ENCODE measurements at places on chromosomes 2 and 18.

DNA sequence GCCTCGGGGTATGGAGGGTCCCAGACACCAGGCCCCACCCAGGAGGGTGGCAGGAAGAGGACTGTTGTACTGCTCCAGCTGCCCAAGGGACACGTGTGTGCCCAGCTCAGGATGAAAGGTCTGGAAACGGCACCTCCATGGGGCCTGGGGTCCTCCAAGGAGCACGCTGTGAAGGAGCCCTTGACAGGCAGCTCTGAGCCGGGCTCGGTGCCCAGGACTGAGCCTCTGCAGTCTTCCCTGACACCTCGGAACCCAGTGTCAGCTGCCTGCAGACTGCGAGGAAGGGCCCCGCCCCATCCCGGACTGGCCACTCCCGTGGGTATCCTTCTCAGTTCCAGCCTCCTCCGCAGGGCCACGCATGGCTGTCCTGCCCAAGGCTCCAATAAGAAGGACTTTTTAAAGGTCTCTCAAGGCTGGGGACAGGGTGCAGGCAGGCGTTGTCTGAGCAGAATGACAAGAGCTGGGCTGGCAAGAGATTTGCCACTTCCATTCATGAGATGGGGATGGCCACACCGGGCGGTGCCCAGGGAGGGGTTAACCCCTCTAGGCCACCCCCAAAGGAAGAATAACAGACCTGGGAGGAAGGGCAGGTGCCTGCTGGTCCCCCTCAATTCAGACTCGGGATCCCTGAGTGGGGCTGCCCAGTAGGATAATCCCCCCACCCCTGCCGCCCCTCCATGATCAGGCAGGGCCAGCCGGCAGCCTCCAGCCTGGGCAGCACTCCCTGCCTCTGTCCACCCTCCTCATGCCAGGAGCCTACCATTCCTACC lies 8.9 kb downstream of the ECEL1 start:
- peak; percentile 14 for DNase-seq

DNA sequence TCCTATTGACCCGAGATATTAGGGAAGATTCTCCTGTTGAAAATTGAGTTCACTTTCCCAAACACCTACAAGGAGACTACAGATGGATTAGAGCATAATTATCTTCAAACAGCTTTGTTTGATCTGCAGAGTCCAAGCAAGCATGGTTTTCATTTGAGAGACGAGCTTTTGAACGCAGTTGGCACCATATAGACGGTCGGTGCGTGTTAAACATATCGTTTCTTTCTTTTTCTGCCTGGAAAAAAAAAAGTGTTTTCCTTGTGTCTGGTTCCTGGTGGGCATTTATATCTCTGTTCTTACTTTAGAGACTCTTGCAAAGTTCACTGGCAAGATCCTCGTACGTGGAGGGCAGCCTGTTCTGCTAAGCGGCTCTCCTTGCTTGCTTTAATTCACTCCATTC lies 248.9 kb downstream of the TMEM182 start:
- DNase-seq, result no peak

DNA sequence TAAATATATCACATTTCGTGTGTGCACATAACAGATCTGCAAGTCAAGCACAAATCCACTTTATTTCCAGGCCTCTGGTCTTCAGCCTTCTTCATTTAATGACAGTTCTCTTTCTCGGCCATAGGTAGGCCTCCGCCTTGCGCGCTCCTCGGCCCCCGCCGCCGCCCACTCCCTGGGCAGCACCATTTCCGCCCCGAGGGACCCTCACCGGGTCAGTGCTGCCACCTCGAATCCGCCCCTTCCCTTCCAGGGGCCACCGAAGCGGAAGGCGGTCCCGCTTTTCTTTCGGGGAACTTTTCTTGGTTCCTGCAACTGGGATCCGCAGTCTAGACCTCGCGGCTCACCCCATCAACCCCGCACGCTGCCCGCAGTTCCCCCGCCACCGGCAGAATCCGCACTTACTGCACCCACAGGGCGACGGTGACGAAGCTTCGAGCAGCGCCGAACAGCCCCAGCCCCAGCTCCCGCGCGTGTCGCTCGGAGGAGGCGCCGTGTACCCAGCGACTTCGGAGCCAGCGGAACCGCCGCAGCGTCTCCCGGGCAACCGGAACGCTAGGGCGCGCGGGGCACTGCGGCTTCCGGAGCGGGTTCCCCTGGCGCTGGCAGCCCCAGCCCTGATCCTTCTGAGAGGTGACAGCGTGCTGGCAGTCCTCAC lies at the start of gene CDKL4:
TSS of gene CDKL4 (minus strand) at position 502 of the 655 bp plus-strand sequence.
- peak; percentile 42 for DNase-seq

DNA sequence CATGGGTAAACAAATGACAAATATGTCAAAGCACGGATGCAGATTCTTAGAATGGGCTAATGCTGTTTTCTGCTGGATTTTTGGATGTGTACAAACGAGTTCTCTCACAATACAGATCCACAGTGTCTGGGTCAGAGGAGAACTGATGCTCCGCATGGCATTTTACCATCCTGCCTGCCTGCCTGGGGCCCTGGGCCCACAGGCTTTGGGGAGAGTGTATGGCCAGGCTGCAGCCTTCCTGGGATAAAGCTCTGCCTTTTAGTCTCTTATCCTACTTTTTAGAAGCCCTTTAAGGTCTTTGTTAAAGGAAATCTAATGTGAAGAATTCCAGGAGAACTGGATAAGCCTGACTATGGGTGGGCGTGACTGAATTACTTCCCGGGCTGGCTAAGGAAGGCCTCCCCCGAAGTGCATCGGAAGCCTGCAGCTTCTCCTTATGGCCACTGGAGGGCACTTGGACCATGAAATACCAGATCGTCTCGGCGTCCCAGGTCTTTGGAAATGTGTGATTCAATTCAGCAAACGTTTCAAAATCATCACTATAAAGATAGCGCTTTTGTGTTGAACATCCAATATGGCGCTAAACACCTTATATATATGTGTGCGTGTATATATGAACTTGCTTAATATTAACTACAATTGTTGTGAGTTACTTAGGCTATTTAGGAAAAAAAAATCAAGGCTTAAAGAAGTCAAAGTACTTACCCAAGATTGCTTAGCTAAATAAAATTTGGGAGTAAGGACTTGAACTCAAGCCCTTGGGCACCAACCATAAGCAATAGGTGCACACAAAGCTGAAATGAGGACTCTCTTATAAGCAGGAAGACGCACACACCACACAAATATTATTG lies 15.2 kb upstream of the DNPEP start:
- DNase-seq, result peak; percentile 58

DNA sequence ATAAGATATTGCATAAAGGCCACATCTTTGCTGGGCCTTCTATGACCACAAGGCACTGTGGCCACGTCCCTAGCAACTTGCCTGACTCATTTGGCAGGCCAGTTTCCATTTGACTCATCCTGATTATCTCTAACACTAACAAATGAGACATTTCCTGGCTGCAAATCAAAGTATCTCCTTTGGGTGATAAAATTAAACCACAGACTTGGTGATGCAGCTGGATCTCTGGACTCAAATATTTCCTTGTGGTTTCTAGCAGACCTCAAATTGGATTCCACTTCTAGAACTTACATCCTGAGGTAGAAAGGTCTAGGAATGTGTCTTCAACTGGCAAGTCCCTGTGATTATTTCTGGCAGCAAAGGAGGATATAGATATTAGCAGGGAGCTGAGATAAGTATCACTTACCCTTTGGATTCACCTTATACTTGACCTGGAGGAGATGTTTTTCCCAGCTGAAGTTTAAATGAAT lies 167.9 kb upstream of the NXPH2 start:
- no peak for DNase-seq

- no peak for DNase-seq
Observed at GRCh38 chr18:26255695-26256622, 29.7 kb downstream of the TAF4B start.

DNA sequence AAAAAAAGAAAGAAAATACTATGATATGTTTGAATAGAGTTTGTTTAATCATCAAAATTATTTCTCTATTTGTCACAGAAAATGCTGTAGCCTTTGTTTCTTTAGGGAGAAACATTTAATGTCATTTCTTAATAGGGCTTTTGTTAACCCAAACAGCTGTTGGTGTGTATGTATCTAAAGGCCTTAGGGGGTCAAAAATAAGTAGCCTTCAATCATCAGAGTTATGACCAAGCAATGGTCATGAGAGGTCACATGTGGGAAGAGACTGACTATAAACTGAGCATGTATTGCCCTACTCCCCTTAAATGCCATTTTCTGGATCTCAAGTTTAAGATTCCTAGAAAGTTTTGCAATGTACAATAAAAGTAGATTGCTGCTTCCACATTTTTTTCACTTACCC lies 22.7 kb downstream of the HNMT start:
- DNase-seq, result no peak

DNA sequence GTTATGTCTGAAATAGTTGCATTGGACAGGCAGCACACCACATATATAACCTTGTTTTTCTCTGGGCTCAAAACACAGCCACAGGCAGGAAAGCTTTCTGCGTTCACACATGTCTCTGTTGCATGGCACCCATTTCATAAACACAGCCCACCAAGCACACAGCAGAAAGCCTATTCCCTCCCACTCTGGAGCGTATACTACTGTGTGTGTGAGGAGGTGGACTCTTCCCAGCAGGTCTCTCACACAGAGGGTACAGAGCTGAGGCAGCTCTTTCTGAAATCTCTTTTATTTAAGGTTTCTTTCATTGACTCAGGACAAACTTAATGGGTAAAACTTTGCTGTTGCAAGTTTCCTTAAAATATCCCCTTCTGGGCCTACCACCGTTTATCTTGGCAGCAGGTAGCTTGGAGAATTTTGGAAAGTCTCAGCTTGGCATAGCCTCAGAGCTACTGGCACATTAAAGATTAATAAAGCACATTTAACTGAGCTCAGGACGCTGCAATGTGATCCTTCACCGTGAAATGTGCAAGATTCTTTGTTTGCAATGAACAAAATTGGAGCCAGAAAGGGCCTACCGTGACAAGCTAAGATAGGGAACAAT lies 105.1 kb upstream of the NCKAP5 start:
- DNase-seq, result no peak

- DNase-seq, result no peak
Observed at GRCh38 chr2:28689771-28690170, 61.9 kb upstream of the PPP1CB start.

DNA sequence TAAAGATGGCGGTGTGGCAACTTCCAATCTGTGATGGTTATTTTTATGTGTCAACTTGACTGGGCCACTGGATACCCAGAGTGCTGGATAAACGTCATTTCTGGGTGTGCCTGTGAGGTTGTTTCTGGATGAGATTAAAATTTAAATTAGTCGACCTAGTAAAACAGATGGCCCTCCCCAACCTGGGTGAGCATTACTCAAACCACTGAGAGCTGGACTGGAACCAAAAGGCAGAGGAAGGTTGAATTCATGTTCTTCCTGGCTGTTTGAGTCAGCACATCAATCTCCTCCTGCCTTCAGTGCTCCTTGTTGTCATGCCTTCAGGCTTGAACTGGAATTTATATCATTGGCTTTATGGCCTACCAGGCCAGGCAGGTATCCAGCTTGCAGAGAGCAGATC lies 190.8 kb upstream of the RGPD4 start:
- DNase-seq, result no peak

DNA sequence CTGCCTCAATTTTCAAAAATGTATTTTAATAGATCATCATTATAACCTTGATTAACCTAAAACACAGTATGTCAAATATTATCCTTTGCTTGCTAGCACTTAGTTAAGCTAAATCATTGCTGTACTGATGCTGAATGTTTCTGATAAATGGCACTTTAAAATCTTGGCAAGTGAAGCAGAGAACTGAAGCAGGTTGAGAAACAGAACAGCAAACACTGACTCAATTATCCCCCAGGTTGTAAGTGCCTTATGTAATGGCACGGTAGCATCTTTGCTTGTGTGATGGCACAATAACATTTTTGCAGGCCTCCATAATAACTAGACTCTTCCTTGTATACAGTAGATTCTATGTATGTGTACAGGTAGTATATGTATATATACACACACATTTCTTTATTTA lies 33.8 kb downstream of the ARHGAP15 start:
- no peak for DNase-seq

GRCh38 chr2:57443973-57444521 lies 602.6 kb upstream of the VRK2 start:
- no peak for DNase-seq

DNA sequence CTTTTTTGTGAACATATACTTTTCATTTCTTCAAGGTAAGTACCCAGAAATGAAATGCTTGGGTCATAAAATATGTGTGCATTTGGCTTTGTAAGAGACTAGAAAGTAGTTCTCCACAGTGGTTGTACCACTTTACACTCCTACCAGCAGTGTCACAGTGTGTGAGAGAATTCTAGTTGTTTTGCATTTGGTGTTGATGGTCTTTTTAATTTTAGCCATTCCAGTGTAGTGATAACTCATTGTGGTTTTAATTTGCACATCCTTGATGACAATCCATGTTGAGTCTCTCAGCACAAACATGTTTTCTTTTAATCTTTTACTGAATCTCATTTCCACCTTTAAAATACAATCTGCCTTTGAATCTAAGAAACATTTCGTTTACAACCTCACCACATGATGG lies 402.5 kb upstream of the ETAA1 start:
- no peak for DNase-seq

- no peak for DNase-seq
Observed at GRCh38 chr2:10413991-10414451, 34.1 kb downstream of the ODC1 start.

GRCh38 chr2:160381425-160381951 lies 112.1 kb downstream of the RBMS1 start:
- no peak for DNase-seq

- DNase-seq, result no peak
Observed at GRCh38 chr2:118843483-118844132, 3.8 kb downstream of the EN1 start.

GRCh38 chr2:40039549-40039948 lies 260.5 kb upstream of the THUMPD2 start:
- DNase-seq, result no peak

DNA sequence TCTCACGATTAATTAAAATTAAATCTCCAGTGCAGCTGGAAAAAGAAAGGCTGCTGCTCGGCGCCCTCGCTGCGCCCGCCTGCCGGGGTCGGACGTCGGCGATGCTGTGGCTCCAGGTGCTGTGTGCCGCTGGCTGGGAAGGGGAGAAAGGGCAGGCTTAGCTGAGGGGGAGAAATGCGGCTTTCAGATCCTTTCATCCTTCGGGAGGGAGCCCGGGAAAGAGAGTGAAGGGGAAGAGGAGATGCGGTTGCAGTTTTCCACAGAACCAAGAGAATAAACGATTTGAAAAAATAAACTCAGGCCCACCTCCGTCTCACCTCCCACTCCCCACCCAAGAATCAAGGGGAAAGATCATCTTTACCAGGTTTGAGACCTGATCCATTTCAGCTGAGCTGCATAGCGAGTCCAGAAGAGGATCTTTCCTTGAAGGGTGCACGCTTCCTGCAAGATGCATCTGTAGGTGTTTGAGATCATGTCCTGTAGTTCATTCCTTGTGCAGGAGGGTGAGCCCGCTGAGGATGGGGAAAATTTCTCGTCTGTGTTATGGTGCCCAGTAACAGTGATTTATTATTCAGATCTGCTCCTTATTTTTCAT lies 495 bp downstream of the TMEM169 start:
- DNase-seq, result no peak

GRCh38 chr18:56306797-56307196 lies 331.6 kb downstream of the TXNL1 start:
- DNase-seq, result no peak
